ENCODE measurements at places on chromosomes 2 and 18.

DNA sequence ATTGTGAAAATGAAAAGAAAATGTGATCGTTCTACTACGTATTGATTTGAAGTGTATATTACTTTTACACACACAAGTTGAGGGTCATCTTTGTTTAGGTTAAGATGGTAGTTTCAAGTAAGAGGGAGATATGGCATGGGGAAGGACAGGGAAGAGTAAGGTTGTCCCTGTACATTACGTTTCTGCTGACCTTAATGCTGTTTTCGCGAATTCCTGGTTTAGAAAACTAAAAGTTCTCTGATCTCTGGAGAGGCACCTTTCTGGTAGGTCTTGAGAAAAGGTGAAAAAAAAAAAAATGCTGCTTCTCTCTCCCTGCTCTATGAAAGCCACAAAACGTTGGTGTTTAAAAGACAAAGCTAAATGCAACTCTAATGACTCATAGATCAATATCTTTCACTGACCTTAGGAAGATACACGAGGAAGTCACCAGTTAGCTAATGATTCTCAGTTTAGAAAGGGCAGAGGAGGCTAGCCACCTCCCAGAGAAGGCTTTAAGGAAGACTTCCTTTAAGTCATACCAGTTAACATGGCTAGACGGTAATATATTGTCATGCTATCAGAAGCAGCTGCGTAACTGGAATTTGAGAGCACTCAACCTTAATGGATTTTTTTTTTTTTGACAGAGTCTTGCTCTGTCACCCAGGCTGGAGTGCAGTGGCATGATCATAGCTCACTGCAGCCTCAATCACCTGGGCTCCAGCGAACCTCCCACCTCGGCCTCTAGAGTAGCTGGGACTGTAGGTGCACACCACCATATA, 13.2 kb downstream of the TXNDC2 start:
- no peak for DNase-seq

DNA sequence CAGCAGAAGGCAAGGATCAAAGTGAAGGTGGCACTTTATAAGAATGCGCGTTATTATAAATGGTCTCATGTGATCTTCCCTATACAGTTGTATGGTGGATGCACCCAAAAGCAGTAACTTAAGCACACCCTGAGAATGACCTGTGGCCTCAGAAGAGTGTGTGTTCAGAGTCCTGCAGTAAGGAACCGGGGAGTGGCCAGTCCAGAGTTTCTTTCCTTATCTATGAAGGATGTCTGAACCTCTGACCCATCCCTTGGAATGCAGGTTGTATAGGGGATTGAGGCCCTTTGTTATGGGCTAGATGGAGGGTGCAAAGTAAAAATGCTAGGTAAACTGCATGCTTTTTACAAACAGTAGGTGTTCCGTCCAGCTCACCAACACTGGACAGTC, 43.6 kb upstream of the ANKRD44 start:
- no peak for DNase-seq

DNA sequence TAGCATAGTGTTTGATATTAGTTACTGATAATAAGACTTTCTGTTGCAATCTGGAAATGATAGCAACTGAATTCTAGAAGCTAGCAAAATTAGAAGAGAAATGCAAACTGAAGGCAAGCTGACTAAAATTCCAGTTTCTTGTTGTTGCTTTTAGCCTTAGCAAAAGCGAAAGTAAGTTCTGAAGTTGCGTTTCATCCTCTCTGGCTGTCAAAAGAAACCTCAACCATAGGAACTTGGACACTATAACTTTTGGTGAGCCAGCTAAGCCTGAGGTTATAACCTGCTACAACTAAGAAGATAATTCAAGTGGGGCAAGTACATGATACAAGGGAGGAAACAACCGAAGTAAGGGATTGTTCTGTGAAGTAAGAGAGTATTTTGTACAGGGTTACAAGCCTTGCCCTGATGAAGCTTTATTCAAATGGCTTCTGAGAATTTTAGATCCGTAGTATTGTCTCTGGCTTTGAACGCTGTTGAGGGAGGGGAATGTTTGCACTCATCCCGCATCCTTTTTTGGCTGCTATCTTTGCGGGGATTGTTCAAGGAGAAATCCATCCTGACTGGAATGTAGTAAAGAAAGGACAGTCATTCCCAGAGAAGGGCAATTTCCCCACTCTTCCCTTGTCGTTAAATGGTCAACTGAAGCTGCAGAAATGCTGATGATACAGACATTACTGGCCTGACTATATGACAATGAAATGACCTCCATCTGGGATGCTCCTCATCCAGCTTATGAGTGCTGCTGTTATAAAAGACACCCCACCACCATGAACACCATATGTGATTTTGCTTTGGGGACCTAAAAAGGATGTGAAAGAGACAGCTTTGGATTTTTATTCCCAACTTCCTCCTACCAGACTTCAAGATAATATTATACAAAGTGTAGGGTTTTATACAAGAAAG, 7.0 kb upstream of the TMX3 start:
- no peak for DNase-seq

GRCh38 chr2:177123048-177123447, 89.5 kb upstream of the HNRNPA3 start:
- DNase-seq, result no peak

DNA sequence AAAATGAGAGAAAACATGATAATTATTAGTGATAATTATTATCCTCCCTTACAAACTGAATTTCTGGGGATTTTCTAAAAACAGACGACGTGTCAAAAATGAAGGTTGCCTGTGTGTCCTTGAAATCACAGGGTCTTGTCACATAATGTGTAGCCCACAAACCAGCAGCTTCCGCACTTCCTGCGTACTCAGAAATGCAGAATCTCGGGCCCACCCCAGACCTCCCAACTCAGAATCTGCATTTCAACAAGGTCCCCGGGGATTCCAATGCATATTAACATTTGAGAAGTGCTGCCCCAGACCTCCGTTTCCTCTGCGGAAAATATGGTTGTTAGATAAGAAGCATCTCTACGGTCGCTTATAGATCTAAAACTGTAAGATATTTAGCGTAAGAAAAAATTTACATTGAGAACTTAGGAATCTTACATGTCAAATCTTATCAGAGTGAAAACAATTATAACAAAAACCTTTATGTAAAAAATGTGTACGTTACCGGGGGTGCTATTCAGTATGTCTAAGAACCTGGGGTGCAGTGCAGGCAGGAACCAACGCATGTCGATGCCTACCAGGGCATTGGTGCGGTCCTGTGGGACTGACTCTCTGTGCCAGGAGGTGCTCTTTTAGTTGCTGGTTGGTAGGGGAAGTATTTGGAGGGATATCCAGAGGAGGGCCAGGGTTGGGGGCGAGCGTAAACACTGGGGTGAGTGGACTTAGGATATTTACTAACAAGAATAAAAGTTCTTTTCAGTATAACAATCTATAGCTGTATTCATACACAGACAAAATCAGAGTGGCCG, 15.2 kb downstream of the CDKL4 start:
- DNase-seq, result no peak

GRCh38 chr2:234494361-234495250, 2.3 kb downstream of the ARL4C start:
- no peak for DNase-seq
